ENCODE measurements at places on chromosomes 6 and 20.

DNA sequence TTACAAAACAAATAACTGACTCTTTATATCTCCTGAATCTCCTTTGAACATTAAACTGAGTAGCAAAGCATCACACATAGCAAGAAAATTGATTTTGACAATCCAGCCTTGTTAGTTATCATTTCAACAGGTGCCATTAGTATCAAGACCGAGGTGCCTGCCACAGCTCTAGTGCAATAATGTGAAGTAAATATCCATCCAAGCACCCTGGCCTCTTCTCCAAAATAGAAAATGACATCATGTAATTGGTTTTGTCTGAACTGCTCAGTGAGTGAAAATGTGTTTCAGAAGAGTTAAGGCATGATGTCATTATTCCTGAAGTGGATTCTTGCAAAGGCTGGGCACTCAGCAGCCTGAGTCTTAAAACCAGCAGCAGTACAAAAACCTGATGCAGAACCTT lies 341.4 kb downstream of the PLCB1 start:
- DNase-seq = peak; percentile 21

DNA sequence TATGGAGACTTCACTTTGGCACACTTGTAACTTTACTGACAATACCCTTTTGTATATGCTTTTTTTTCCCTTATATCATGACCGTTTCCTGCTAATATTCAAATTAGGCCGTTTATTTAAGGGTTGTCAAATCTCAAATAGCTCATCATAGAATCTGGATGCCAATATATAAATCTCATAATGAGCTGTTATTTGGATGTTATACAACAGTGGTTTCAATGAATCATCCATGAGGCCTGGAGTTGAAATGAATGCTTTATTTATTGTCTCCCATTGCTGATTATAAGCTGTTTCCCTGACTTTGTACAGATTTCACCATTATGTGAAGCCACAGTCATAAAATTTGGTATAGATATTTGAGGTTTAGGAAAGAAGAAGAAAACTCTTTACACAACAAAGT lies 256.1 kb downstream of the PLCB1 start:
- DNase-seq = no peak

- no peak for DNase-seq
Measured at GRCh38 chr20:5888041-5888440, 62.3 kb downstream of the TRMT6 start.

DNA sequence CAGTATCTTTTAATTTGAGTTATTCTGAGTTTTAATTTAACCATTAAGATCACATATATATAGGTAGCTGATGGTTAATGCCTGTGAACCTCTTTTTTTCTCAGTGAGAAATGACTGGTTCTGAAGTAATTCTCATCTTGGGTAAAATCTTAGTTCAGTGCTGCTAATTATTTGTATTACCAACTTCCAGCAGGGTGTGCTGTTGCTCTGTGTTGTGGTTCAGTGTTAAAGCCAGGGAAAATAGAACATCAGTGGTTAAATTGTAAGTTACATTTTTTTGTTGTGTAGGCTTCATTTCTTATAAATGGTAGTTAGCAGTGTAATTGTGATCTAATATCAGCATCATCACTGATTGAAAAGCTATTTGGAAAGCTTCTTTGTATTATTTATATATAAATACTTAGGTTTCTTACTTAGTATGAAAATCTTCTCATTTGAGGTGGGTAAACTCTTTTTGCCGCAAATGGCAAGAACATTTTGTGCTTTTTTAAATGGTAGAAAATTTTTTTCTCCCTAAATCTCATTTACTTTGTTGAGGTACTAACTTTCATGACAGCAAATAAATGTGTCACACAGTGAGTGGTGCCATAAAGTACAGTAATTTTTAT lies 43.7 kb downstream of the CDC5L start:
- DNase-seq = peak; percentile 71

- peak; percentile 62 for DNase-seq
Measured at GRCh38 chr6:22145376-22145775, 151.5 kb downstream of the PRL start.

- DNase-seq = no peak
Measured at GRCh38 chr6:52154381-52154780, 31.8 kb upstream of the IL17A start.

GRCh38 chr6:163260911-163261310 lies 153.6 kb upstream of the QKI start:
- DNase-seq = no peak

- DNase-seq = no peak
Measured at GRCh38 chr20:5074232-5074674, 45.5 kb downstream of the PCNA start.

GRCh38 chr6:7216941-7217621 lies 95.9 kb downstream of the SSR1 start:
- no peak for DNase-seq

DNA sequence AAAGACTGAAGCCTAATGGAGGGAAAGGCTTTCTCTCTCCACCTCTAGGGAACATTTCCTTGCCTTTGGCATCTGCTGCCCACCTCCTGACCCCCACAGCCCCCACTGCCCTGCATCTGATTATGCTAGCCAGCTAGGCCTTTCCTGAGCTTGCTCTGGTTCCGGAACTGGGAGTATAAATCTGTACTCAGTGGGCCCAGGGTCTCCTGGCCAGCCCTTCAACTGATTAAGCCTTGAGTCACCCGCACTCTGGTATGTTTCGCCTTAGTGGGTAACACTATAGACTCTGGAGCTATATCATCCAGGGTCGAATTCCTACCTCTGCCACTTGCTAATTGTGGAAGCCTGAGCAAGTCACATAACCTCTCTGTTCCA lies 45.6 kb upstream of the RIPOR2 start:
- DNase-seq = peak; percentile 51

DNA sequence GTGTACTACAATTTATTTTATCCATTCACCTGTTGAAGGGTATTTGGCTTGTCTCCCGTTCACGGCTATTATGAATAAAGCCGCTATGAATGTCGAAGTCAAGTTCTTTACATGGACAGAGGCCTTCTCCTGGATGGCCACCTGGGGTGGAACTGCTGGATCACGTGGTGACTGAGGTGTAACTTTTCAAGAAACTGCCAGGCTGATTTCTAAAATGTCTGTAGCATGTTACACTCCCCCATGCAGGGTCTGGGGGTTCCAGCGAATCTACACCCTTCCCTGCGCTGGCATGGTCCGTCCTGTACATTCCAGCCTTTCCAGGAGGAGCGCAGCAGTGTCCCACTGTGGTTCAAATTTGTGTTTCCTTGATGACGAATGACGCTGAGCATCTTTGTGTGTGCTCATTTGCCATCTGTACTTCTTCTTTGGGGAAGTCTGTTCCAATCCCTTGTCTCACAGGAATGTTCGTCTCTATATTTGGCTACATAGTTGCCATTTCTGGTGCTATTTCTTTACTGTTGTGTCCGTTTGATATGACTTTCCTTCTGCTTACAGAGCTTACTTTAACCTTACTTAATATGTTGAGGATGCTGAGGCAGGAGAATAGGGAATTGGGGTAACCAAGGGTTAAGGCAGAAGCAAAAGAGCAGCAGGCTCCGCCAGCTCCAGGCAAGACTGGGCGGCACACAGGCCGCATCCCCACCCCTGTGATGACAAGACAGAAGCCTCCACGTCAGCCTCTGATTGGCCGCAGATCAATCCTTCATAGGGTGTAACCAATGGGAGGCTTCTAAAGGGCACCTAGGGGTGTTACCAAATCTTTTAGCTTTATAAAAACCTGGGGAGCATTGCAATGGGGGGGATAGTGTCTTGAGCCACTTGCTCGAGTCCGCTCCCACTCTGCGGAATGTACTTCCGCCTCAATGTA lies 106.6 kb downstream of the TAF4 start:
- no peak for DNase-seq

- no peak for DNase-seq
Measured at GRCh38 chr6:1834207-1834606, 224.5 kb downstream of the FOXC1 start.

- DNase-seq = no peak
Measured at GRCh38 chr6:72740135-72740534, 118.3 kb downstream of the KCNQ5 start.

DNA sequence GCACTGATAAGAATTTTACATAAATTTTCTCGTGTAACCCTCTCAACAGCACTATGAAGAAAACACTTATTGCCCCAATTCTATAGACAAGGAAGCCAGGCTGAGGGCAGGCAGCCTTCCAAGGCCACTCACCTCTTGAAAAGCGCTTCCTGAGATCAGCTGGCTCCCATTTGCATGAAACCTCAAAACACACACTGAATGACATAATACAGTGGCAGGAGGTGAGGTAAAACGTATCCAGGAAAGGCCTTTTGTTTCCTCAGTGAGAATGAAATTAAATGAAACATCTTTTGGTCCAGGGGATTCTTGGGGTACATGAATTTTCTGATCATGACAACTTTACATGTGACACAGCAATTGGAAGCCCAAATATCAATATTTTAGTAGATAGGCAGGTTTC lies 112.5 kb downstream of the WDR27 start:
- DNase-seq = peak; percentile 1

DNA sequence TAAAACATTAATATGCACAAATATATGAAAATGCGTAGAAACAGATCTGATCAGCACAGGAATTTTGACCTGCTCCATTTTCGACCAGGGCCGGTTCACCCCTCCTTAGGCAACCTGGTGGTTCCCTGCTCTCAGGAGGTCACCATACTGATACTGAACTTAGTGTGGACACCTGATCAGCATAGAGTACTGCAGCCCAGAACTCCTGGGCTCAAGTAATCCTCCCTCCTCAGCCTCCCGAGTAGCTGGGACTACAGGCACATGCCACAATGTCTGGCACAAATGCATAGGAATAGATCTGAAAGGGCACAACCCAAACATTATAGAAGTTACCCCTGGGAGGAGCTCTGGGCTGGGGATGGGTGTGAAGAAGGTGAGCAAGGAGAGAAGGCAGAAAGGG lies 24.7 kb upstream of the DDO start:
- no peak for DNase-seq

DNA sequence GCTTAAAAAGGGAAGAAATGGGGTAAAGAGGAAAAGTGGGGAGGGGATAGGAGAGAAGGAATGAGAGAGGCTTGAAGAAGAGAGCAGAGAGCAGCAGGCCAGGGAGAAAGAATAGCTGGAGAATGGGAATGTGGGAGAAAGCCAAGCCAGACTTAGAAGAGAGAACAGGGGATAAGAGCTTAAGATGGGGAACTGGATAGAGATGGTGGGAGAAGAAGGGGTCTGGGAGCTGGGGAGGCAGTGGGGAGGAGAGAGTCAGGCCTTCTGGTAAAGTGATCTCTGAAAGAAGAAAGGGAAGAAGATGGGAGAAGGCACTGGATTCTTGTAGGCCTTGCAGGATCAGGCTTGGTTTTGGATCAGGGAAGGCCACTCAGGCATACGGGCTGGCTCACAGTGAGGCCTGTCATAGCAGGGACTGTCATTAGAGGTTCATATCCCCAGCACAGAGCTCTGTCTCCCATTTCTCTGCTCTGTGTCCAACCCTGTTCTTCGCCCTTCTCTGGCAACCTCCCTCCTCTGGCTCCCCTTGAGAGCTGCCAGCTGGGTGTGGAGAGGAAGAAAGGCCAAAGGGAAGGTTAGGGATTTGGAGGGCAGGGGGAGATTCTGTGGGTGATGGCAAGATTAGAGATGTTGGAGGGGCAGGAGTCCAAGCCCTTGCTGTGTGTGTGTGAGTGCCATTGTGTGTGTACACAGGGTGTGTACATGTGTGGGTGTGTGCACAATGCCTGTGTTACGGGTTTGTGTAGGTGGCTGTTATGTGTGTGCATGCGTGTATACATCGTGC lies 9.3 kb downstream of the SYNGAP1 start:
- DNase-seq = no peak

- no peak for DNase-seq
Measured at GRCh38 chr6:156984178-156984738, 207.1 kb downstream of the ARID1B start.

GRCh38 chr6:130457605-130458004 lies 91.8 kb downstream of the TMEM200A start:
- DNase-seq = no peak

- peak; percentile 74 for DNase-seq
Measured at GRCh38 chr20:51800060-51800871, 2.1 kb downstream of the SALL4 start.

DNA sequence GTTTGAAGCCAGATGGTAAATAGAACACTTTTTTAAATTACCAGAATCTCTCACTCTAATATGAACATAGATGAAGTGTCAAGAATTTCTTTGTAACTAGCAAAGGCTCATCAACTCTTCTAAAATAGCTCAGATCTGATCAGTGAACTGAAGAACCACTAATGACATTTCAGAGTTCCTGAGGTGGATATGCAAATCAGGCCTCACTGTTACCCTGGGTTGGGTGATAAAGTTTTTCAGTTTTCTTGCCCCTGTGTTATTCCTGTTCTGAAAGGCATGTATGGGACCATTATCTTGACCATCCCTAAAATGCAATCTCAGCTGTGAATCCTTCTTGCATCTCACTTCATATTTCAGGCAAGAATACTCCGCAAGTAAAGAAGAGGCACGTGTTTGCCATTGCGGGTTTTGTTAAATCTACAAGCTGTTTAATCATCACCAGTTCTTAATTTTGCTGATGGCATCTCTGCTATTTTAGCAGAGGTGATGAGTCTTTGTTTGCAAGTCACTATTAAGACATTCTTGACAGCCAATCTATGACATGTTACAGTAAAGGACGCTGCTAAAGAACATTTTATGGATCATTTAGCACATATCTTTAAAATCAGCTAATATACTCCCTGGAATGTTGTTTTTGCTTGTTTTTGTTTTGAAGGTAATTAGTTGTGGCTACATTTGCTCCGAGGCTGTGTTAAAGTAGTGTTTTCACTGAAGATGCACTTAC lies 47.9 kb downstream of the KHDC1L start:
- DNase-seq = no peak

GRCh38 chr20:10216146-10216791 lies 2.4 kb upstream of the SNAP25 start:
- peak; percentile 14 for DNase-seq

DNA sequence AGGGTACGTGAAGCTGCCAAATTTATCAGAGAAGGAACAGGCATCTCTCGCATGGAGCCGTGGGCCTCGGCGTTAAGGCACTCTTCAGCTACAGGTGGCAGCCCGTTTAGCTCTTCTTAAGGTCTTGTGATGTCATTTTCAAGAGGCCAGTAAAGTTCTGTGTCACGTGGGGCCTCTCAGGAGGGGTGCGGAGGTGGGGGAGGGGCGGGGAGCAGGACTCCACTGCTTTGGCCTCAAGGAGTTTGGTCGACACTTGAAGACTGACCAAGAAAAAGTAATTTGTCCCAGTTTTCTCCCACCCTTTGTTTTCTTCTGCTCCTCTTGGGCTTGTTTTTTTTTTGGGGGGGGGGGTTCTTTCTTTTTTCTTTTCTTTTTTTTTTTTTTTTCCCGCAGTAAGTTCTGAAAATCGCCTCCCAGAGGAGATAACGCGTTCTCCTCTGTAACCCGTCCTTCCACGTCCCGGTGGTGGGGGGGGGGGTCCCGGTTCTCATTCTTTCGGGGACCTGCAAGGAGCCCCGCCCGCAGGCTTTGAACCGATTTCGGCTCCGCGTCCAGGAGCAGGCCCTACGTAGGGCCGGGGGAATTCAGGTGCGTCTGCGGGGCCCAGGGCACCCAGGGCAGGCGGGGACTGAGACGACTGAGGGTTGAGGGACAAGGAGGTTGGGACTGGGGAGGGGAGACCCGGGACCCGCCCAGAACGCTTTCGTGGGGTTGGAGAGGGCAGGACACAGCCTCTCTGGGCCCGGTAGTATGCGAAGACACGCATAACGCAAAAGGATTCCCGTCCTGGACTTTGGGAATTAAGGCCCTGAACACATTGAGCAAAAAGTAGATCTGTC lies 26.0 kb downstream of the GPX6 start:
- DNase-seq = no peak

- DNase-seq = no peak
Measured at GRCh38 chr6:117870486-117871242, 36.4 kb upstream of the SLC35F1 start.

- no peak for DNase-seq
Measured at GRCh38 chr6:24327756-24328155, 30.1 kb downstream of the DCDC2 start.
